ENCODE measurements at places on chromosomes 13 and 19.

DNA sequence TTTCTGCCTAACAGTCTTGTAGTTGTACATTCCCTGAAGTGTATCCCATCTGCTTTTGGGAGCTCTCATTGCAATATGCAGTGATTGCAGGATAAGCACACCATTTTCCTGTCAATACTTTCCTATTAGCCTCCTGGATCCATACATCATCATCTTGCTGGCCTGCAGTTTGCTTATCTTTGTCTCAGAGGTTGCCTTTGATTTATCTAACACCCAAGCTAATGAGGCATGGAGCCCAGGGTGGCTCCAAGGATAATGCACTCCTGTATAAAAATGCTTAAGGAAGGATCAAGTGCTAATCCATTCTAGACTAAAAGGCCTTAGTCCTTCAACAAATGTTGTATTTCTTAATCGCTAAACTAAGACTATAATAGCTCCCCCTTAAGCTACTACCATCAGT lies 161.6 kb upstream of the OBI1 start:
- DNase-seq = no peak

GRCh38 chr13:97329331-97329730 lies 104.6 kb upstream of the RAP2A start:
- DNase-seq = no peak

DNA sequence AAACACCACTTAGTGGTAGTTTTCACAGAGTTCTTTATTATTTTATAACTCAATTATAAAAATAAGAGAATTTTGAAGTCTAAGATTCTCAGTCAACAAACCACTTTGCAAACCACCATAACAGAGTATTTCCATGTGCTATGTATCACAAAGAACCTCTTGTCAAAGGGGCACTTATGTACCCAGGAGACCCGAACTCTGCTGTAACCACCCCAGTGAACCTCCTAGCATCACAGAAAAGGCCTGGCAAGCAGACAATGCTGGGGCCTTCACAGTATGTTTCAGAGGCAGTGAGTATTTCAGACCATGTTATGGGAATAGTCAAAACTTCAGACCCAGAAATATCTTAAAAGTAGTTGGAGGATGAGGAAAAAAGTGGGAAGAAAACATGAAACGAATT lies 714.1 kb downstream of the EFNB2 start:
- no peak for DNase-seq

GRCh38 chr13:100454876-100455275 lies 133.7 kb downstream of the GGACT start:
- no peak for DNase-seq

GRCh38 chr19:27652281-27652680 lies 1560.7 kb downstream of the UQCRFS1 start:
- no peak for DNase-seq

GRCh38 chr19:42325896-42326771 lies 699 bp downstream of the MEGF8 start:
- DNase-seq = no peak

DNA sequence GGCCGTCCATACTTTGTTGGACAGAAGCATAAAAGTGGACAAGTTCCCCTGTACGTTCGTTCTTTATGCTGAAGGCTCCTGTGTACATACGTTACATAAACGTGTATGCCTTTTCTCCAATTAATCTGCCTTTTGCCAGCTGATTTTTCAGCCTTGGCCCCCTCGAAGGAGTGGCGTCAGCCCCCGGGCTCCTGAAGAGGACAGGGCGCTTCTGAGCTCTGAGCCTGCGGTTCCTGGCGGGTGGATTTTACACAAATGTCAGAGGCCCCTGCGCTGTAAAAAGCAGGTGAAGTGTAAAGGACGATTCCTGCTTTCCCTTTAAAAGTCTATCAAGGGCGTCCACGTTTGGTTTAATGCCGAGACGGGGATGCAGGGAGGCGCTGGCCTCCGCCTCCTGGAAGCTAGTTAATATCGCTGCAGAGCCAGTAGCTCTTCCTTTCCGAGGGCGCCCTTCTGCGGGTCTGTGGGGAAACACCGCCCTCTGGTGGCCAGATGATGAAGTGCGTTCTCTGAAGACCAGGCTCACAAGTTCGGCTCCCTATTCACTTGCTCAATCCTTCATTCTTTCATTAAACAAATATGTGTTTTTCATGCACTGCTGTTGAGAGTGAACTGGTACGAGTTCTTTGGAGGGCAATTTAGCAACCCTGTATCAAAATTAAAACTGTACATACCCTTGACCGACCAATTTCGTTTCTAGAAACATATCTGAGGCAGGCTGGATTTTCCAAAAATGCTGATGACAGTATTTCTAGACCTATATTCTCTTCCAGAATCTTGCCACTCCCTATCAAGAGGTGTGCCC lies 62.0 kb downstream of the GPR12 start:
- peak; percentile 47 for DNase-seq

DNA sequence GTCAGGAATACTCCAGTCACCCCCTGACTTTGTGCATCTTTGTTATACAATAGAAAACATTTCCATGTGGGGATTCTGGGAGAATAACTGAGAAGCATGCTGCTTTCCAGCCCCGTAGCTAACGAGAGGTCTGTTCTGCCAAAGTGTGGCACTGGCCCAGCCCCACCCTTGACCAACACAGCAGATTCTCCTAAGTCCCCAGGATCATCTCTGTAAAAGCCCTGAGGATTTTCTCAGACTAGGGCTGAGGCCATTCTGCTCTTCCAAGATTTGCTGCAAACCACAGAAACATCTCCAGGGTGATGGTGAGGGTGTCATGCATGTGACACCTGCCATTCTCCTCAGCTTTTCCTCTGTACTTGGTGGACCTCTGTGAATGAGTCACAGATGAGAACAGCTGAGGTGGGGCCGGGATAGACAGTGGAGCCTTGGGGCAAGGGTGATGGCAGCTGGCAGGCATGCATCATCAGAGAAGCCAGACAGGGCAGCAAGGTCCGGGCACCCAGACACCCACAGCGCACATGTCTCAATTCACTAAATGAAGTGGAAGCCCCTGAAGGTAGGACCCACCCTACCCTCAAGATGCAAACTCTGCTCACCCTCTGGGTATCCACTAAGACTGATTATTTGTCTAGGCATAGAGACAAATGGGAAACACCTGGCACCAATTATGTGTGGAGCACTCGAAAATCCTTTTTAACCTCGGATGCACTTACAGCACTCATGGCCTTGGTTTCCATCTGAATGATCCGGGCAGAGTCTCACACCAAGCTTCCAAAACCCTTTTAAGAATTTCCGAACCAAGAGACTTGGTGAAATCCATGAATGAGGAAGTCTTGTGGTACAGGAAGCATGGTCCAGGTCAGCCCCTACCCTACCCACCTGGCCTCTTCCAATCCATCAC lies 20.1 kb upstream of the DOCK9 start:
- DNase-seq = peak; percentile 56

DNA sequence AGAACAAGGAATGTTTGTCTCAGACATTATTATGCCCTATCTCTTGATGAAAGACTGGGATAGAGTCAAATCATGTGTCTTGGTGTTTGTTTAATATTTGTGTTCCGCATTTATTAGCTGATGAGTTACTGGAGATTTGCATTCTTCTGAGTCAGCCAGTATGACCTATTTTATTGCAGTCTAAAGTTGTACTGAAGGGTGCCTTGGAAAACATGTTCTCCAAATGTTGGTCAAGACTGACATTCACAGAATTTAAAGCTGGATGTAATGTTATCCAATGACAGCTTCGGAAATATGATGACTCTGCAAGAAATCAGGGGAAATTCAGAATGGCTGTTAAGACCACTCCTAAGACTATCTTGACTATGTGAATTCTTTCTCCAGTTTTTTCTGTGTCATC lies 134.0 kb downstream of the KCNRG start:
- no peak for DNase-seq

DNA sequence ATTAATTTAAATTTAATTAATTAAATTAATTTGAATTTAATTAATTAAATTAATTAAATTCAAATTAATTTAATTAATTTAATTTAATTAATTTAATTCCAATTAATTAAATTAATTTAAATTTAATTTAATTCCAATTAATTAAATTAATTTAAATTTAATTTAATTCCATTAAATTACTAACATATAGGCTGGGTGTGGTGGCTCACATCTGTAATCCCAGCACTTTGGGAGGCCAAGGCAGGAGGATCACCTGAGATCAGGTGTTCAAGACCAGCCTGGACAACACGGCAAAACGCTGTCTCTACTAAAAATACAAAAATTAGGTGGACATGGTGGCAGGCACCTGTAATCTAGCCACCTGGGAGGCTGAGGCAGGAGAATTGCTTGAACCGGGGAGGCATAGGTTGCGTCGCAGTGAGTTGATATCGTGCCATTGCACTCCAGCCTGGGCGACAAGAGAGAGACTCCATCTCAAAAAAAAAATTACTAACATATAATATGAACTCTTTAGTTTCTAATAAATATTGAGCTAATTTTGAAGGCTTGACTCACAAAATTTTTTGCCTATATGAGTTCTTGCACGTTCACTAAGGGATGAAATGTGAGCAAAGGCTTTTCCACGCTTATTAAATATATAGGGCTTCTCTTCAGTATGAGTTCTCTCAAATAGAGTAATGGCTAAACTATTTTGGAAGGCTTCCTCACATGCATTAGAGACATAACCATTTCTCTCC lies 9.0 kb upstream of the USP29 start:
- no peak for DNase-seq

DNA sequence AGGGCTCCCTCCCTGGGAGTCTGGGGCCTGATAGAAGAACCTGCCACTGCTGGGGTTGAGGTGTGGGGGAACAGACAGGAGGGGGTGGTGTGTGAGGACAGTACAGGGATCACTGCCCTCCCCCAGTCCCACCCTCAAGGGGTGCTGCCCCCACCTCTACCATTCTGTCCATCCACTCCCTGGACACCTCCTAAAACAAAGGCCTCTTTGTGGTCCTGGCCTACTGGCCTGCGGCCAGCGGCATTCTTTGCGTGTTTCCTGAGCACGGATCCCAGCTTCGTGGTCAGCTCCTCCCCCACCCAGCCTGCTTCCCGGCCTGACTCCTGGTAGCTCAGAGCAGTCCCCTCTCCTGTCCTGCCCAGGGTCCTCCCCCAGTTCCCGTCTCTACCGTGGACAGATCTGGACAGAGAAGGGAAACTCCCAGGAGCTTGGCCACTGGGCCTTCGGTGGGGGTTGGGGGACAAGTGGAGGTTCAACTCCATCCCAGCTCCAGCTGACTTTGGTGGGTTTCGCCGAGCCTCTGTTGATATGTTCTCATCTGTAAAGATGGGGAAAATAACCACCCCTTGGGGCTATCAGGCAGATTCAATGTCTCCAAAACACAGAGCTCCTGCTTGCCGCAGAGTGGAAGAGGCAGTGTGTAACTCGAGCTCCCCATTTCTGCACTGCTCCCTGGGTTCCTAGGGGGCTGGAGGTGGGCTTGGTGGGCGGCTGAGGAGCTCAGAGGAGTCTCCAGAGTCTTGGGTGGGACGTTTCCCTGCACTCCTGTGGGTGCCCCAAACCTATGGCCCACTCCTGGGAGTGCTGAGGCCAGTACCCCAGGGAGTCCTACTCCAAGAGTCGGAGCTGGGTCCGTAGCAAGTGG lies 48.7 kb downstream of the LYL1 start:
- peak; percentile 60 for DNase-seq

GRCh38 chr13:41700790-41701310 lies 243.5 kb downstream of the RGCC start:
- DNase-seq = peak; percentile 17
